ENCODE measurements at places on chromosomes 12 and 14.

- no peak for DNase-seq
Measured at GRCh38 chr12:807041-807735, 54.8 kb downstream of the WNK1 start.

DNA sequence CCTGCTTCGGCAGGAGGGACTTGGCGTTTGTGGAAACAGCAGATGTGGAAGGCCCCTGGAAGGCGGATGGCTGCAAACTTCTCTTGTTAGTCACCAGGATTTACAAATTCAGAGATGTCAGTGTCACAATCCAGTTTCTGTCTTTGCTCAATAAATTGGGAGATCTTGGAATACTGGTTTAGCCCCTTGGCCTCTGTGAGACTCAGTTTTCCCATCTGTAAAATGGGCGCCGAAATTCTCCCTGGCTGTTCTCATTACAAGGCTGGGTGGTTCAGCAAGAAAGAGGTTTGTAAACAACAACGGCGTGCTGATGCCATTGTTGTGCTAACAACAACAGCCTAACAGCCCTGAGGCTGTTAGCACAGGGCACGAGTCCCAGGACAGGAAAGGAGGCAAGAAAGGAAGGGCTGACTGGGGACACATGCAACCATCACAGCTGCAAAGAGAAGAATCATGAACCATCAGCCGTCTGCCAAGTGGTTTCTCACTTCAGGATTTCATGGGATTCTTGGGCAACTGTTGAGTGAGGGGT is 127.5 kb downstream of the AACS start:
- DNase-seq, result no peak

GRCh38 chr14:91278383-91278715 is 33.8 kb upstream of the GPR68 start:
- no peak for DNase-seq

- no peak for DNase-seq
Measured at GRCh38 chr12:50099302-50100008, 4.4 kb upstream of the GPD1 start.

- DNase-seq, result no peak
Measured at GRCh38 chr12:96828169-96828789, 78.8 kb upstream of the NEDD1 start.

- DNase-seq, result no peak
Measured at GRCh38 chr12:93786656-93787397, 109.7 kb downstream of the CRADD start.

DNA sequence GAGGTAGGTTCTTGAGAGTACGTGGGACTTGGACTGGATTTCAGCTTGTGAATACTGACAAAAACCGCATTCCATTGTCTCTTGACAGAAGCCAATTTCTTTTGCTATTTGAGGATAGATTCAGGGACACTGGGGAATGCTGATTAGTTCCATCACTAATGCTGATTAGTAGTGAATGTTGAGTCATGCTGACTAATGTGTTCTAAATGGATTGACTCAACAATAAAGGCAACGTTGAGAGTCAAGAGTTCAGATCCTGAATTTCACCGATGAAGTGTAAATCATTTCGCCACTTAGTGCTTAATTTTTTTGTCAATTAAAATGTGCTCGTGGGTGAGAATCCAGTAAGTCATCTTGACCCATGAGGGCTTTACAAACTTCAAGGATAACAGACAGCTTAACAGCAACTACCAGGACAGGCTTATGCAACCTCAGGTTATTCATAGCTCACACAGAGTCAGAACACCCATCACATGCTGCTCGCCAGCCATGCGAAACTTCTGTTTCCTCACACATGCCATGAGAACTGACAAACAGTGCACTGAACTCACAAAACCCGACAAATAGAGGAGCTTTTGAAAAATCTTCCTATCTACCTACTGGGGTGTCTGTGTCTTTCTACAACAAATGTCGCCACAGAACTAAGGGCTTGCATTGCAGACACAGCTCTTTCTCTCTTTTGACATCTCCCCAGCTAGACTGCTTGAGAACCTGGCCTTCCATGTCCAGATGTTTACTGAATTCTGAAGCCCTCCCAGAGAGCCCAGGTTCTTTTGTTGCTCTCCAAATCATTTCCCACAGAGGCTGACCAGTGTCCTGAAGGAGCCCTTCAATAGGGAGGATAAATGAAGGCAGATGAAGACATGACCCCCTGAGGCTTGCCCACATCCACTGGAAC is 316.4 kb downstream of the ZFP36L1 start:
- DNase-seq, result no peak

DNA sequence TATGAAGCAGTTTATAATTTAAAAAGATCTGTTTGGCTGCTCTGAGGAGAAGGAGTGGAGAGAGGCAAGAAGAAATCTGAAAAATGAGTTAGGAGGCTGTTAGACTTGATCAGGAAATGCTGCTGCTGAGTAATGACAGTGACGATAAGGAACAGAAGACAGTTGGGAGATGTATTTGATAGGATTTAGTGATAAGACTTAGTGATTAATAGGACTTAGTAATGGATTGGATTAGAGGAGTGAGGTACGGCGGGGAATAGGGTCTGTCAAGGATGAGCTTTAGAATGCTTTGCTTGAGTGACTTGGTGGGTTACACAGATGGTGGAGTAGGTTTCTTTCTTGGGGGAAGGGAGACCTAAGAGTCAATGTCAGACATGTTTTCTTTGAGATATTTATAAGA is 31.7 kb downstream of the UNC79 start:
- no peak for DNase-seq

DNA sequence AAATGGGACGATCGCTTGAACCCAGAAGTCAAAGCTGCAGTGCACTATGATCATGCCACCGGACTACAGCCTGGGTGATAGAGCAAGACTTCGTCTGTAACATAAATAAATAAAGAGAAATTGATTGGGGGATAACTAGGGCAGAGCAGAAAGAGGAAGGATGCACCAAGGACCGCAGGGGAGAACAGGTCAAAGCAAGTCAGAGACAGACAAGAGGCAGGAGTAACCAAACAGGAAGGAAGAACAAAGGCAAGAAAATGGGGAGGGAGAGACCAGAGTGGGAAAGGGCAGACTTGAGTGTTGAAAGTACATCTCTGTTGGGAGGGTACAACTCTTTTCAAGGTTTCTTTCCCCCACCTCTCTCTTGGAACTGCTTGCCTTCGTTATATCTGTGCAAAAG is 50.8 kb upstream of the ELK3 start:
- DNase-seq, result no peak

DNA sequence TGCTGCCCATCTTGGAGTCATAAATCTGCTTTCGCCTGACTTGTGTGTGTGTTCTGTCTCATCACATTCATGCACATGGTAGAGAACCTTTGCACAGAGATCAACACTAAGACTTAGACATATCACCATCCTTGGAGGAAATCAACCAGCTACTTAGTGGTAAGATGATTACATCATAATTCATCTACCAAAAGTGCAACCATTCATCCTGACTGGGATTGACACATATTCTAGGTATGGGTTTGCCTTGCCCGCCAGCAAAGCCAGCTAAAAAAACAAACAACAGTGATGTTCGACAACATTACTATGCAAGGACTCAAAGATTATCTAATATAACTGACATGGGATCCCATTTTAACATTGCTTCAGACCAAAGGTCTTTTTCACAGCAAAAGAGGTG is 228.7 kb downstream of the NUAK1 start:
- DNase-seq, result no peak

DNA sequence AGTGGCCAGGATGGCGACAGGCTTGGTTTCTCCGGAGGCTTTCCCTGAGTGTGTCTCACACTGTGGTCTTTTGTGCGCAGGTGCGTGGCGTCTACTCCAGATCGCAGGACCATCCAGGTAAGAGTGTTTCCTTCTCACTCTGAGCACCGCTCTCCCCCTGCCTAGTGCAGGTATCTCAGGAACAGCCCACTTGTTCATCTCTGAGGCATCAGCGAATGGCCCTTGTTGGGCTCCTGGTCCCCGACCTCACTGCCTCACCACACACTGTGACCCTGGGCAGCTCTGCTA is 781 bp downstream of the ADGRD1 start:
- no peak for DNase-seq

- DNase-seq, result no peak
Measured at GRCh38 chr12:116376354-116377193, 99.1 kb upstream of the MED13L start.

- no peak for DNase-seq
Measured at GRCh38 chr12:128693771-128694170, 130.0 kb downstream of the SLC15A4 start.

DNA sequence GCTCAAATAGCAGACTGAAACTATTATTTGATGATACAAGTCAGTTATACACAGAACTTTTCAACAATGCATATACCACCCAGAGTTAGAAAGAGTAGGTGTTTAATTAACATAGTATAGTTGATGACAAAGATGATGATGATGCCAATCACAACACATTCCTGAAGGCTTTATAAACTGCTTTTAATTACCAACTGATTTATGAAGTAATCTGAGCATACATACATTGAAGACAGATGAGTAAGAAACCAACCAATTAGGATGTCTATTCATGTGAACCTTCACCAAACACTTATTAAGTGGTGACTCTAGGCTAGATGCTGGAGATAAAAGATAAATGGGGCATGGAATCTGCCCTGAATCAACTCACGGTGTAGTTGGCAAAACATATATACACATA is 600.9 kb upstream of the FLRT2 start:
- no peak for DNase-seq

Measured in stimulated activated CD4-positive, alpha-beta T cell treated with anti-CD3 and anti-CD28 coated beads, Interleukin-1b, Interleukin-23, amount 100 ng/mL, for 1 hour (primary cell).